HCT116 (cell line): ENCODE measurements at places on chromosomes 1 and 21. TPM values are rescaled to one million over a fixed set of nuclear protein-coding genes. Genes with fewer than 3 reads are reported as not detected.

GRCh38 chr1:44347280-44347679 is 7.8 kb downstream of the ERI3 start:
- no peak overlapping the region for H3K4me3 ChIP-seq
- no peaks in the 10 kb centered on the region for H3K4me1 ChIP-seq
- no peak overlapping the region for H3K27ac ChIP-seq

The LORICRIN gene
- not detected for total RNA-seq

DNA sequence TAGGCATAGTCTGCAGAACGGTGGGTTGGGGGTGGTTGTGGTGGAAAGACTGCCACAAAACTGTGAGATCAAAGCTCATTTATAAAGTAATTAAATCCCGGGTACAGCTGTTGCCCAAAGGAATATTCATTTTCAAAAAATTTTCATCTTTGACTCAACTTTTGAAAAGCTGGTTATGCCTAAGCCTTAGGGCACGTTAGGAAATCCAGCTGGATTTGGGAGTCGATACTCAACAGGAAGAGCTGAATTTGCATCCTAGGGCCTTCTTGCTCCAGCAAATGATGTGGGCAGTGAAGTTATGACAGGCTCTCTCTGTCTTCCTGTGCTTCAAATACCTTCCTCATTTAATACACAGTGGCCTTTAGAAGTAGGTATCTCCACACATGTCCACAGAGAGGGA is 31.7 kb downstream of the ZP4 start:
- DNase-seq: no peak
- H3K27ac ChIP-seq: no peak overlapping the region
- no peak overlapping the region for H3K4me3 ChIP-seq
- no peaks in the 10 kb centered on the region for H3K27me3 ChIP-seq
- H3K4me1 ChIP-seq: no peaks in the 10 kb centered on the region
- H3K36me3 ChIP-seq: no peaks in the 10 kb centered on the region

GRCh38 chr1:40944326-40944725 is 35.2 kb upstream of the CTPS1 start:
- H3K4me1 ChIP-seq: peaks cover 4% of the 10 kb centered on the region; the same call in 1 of the 2 replicates
- no peak for DNase-seq
- H3K36me3 ChIP-seq: no peaks in the 10 kb centered on the region
- no peak overlapping the region for H3K4me3 ChIP-seq
- no peak overlapping the region for H3K27ac ChIP-seq

GRCh38 chr1:25066256-25066655 is 136.2 kb upstream of the RUNX3 start:
- no peaks in the 10 kb centered on the region for H3K36me3 ChIP-seq
- no peak overlapping the region for H3K4me3 ChIP-seq
- H3K27ac ChIP-seq: no peak overlapping the region
- H3K27me3 ChIP-seq: no peaks in the 10 kb centered on the region
- peaks cover 8% of the 10 kb centered on the region for H3K4me1 ChIP-seq
- no peak for DNase-seq

DNA sequence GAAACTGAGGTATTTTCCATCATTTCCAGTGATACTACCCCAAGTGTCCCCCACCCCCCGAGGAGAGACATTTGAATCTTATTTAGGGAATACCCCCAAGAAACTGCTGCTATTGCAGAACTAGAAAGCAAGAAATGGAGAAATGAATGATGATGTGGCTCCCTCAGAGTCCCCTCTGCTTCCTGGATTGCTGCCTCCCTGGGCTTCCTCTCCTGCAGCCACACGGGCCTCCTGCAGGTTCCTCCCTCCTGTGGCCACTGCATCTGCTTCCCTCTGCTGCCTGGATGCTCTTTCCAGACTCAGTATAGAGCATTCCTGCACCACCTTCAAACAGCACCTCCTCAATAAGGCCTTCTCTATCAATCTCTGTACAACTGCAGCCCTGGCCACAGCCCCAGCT is 69.3 kb downstream of the SLC25A24 start:
- no peaks in the 10 kb centered on the region for H3K27me3 ChIP-seq
- H3K36me3 ChIP-seq: peaks cover 6% of the 10 kb centered on the region
- H3K4me3 ChIP-seq: no peak overlapping the region
